ENCODE measurements at places on chromosomes 5 and 9. TPM values are rescaled to one million over a fixed set of nuclear protein-coding genes. Genes with fewer than 3 reads are reported as not detected.

DNA sequence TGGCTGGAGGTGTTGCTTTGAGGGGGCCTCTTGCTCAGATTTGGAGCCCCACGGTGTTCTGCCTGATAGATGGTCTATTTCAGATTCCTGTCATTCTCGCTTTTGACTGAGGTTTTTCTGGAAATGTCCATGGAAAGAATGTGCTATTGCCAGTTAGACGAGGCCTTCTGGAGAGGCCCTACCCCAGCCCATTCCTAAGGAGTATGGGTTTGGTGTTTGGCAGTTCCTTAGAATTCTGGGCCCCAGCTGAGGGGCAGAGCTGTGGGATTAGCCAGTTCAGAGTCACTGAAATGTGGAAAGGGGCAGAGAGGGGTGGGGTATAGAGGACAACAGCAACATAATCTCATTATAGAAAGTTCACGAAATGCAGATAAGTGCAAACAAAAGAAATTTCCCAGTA, 50.5 kb downstream of the GALNT10 start:
- peaks cover 10% of the 10 kb centered on the region for H3K4me1 ChIP-seq
- no peaks in the 10 kb centered on the region for H3K36me3 ChIP-seq
- H3K4me3 ChIP-seq, result no peak overlapping the region
- DNase-seq, result no peak
- H3K27me3 ChIP-seq, result no peaks in the 10 kb centered on the region

DNA sequence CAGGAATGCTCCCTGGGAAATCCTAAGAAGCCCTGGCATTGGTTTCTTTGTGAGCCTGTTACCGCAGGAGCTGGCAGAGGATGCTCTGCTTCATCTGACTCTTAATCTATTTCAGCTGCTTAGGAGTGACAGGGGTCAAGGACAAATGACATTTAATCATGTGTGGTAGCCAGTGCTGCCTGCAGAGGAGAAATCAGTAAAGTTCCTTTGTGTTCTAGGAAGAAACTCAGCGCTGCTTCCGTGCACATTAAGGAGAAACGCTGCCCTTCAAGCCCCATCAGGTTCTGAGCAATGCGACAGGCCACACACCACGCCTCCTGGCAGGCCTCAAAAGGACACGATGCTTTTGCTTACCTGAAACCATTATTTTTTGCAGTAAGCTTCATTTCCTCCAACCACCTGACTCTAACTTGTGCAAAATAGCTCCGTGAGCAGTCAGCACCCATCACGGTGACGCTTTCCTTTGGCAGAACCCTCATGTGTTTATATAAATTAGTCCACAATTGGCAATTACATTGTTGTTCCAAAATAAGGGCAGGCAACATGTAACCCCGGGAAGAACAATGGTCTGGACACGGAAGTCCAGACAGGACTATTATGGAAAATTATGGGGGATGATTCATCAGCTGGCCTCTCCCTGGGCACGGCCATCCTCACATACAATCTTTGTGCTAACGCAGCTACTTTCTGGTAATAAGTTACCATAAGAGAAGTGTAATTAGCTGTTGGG, 387.9 kb upstream of the DAP start:
- no peaks in the 10 kb centered on the region for H3K36me3 ChIP-seq
- no peaks in the 10 kb centered on the region for H3K4me1 ChIP-seq
- no peak for DNase-seq
- H3K27ac ChIP-seq, result no peak overlapping the region

The OR1J4 gene
- not detected for total RNA-seq

The CMBL gene
- total RNA-seq, result 13.1 TPM

The TMEM232 gene
- 3.1 TPM for total RNA-seq

The SMIM32 gene
- total RNA-seq, result not detected

The SUSD3 gene
- total RNA-seq, result 1.2 TPM

All from endothelial cell (in vitro differentiated cells).